ENCODE measurements at places on chromosomes 1 and 21.

- no peak for DNase-seq
Measured at GRCh38 chr1:168964478-168964877, 142.0 kb upstream of the ATP1B1 start.

DNA sequence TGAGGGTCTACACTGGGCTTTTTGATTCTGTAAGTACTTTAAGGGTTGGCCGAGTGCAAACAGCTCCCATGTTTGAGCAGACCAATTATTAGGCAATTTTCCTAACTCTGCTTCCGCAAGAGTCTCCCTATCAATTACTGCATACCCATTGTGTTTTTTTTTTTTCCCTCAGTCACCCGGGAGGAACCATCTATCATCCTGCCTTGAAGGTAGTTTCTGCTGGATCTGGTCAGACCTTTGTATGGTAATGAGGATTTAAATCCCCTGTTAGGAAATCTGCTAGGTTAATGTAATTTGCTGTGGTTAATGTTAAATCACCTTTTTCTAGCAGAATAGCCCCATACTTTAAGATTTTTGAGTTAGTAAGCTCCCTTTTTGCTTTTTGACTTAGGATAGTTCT lies 40.8 kb upstream of the WARS2 start:
- no peak for DNase-seq

DNA sequence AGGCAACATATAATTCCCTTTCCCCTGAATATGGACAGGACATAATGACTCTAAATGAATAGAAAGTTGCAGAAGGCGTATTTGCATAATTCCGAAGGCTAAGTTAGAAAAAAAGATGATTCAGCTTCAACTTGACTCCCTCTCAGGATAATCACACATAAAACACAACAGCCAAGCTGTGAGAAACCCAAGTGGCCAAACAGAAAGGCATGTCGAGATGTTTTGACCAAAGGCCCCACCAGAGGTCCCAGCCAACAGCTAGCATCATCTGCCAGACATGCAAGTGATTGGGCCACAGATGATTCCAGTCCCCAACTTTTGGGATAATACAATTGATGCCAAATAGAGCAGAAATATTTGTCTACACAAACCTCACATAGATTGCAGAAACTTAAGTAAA lies 444.9 kb downstream of the LTN1 start:
- DNase-seq = no peak

GRCh38 chr1:172733815-172734214 lies 74.9 kb downstream of the FASLG start:
- DNase-seq = no peak

- DNase-seq = peak; percentile 56
Measured at GRCh38 chr1:152001631-152002584, 8.2 kb upstream of the S100A10 start.

DNA sequence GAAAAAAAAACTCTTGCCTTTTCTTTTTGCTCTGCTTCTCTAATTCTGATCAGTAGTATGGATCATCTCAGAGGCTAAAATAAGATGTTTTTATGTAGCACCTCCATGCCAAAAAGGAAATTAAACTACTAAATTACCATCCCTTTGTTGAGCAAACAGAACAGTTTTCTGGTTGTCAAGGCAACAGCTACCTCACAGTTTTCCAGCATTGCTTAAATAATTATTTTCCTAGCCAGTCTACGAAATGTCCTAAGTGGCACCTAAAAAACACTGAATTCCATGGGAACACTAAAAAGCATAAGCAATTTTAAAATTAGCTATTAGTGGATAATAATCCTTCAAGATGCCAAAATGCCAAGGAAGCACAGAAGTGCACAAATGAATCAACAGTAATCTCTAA lies 61.7 kb downstream of the ARID4B start:
- no peak for DNase-seq

DNA sequence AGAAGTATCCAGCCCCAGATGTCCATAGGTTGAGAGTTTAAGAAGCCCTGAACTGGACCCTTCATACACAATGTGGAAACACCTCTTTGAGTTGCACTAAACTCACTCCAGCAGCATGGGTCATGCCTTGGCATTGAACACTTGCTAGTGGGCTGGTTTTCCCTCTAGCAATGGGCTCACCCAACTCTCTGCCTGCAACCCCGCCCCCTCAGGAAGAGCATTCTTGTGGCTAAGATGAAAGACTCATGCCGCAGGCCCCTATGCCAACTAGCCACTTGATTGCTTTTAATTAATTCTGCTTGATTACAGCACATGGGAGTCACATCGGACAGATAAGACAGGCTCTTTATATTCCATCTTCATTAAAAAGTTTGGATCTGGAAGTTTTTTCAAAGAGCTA lies 136.5 kb upstream of the GJB5 start:
- no peak for DNase-seq
